ENCODE measurements at places on chromosomes 16 and 17. TPM values are rescaled to one million over a fixed set of nuclear protein-coding genes. Genes with fewer than 3 reads are reported as not detected.

DNA sequence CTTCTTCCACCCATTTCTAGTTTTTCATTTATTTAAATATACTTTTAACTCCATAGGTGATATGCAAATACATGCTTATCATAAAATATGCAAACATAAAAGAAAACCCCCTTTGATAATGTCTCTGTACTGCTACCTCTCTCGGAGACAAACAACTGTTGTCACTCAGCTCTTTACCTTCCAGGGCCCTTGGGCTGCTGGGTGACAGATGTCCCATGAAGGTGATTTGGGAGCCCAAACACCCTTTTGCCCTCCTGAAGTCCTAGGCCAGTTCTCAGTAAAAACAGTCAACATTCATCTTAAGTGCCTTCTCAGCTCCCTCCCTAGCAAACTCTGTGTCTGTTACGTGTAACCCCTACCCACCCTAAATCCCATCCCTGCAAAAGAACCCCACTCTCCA, 37.5 kb downstream of the CHD9 start:
- peaks cover 7% of the 10 kb centered on the region for H3K4me1 ChIP-seq
- no peak overlapping the region for H3K4me3 ChIP-seq
- H3K27ac ChIP-seq = peak overlapping the region; percentile 88
- no peak for DNase-seq
- H3K27me3 ChIP-seq = no peaks in the 10 kb centered on the region

GRCh38 chr17:70368011-70368410, 198.7 kb downstream of the KCNJ2 start:
- DNase-seq = no peak
- no peak overlapping the region for H3K4me3 ChIP-seq
- no peaks in the 10 kb centered on the region for H3K36me3 ChIP-seq
- no peak overlapping the region for H3K27ac ChIP-seq

GRCh38 chr16:82886146-82886545, 259.4 kb downstream of the CDH13 start:
- no peaks in the 10 kb centered on the region for H3K4me1 ChIP-seq
- DNase-seq = no peak
- no peak overlapping the region for H3K4me3 ChIP-seq
- H3K36me3 ChIP-seq = no peaks in the 10 kb centered on the region
- no peak overlapping the region for H3K27ac ChIP-seq

- no peaks in the 10 kb centered on the region for H3K36me3 ChIP-seq
- no peak overlapping the region for H3K27ac ChIP-seq
- no peak for DNase-seq
- peaks cover 90% of the 10 kb centered on the region for H3K27me3 ChIP-seq
- H3K4me3 ChIP-seq = peak overlapping the region; percentile 21
These were observed 4.6 kb downstream of the CARMIL2 start for GRCh38 chr16:67649494-67649931.

- H3K36me3 ChIP-seq = no peaks in the 10 kb centered on the region
- no peak for DNase-seq
- H3K4me3 ChIP-seq = no peak overlapping the region
- peaks cover 3% of the 10 kb centered on the region for H3K4me1 ChIP-seq
- H3K27me3 ChIP-seq = no peaks in the 10 kb centered on the region
These were observed 19.9 kb upstream of the MMD start for GRCh38 chr17:55441544-55441943.

- no peak overlapping the region for H3K4me3 ChIP-seq
- no peaks in the 10 kb centered on the region for H3K27me3 ChIP-seq
- no peaks in the 10 kb centered on the region for H3K4me1 ChIP-seq
- DNase-seq = no peak
These were observed 2.6 kb downstream of the RARA start for GRCh38 chr17:40311575-40311974.

- peaks cover 68% of the 10 kb centered on the region for H3K4me1 ChIP-seq
- H3K36me3 ChIP-seq = no peaks in the 10 kb centered on the region
- peak overlapping the region; percentile 59 for H3K4me3 ChIP-seq
- no peak for DNase-seq
- no peak overlapping the region for H3K27ac ChIP-seq
- H3K27me3 ChIP-seq = no peaks in the 10 kb centered on the region
These were observed 589 bp downstream of the NMT1 start for GRCh38 chr17:45061606-45062205.

DNA sequence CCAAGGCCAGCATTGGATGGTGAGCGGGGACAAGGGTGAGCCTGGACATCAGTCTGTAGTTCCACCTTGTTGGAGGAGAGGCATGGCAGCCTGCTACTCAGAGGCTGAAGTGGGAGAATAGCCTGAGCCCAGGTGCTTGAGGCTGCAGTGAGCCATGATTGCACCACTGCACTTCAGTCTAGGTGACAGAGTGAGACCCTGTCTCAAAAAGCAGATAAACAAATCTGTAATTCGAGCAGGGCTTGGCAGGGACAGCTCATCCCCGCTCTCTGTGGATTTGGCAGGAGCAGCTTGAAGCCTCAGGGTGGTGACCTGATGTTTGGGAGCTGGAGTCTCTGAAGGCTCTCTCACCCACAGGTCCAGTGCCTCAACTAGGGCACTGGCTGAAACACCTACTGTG, 38.6 kb upstream of the ZCCHC14 start:
- no peaks in the 10 kb centered on the region for H3K4me1 ChIP-seq
- H3K27me3 ChIP-seq = no peaks in the 10 kb centered on the region
- no peak overlapping the region for H3K4me3 ChIP-seq
- H3K36me3 ChIP-seq = no peaks in the 10 kb centered on the region

GRCh38 chr16:88274847-88275246, 107.9 kb upstream of the ZNF469 start:
- no peak overlapping the region for H3K4me3 ChIP-seq
- H3K27ac ChIP-seq = no peak overlapping the region
- H3K36me3 ChIP-seq = no peaks in the 10 kb centered on the region

- no peak overlapping the region for H3K4me3 ChIP-seq
- H3K27ac ChIP-seq = no peak overlapping the region
- no peaks in the 10 kb centered on the region for H3K27me3 ChIP-seq
- no peaks in the 10 kb centered on the region for H3K4me1 ChIP-seq
- no peaks in the 10 kb centered on the region for H3K36me3 ChIP-seq
These were observed 39.9 kb downstream of the CEP95 start for GRCh38 chr17:64546716-64547115.

- H3K27me3 ChIP-seq = no peaks in the 10 kb centered on the region
- no peaks in the 10 kb centered on the region for H3K4me1 ChIP-seq
- no peak overlapping the region for H3K27ac ChIP-seq
- DNase-seq = no peak
- H3K4me3 ChIP-seq = no peak overlapping the region
- no peaks in the 10 kb centered on the region for H3K36me3 ChIP-seq
These were observed 168.4 kb upstream of the WSCD1 start for GRCh38 chr17:5901731-5902130.

Gene CLEC18C
- total RNA-seq = 2.5 TPM

Gene AKAP10
- 39.8 TPM for total RNA-seq

Gene TEX19
- total RNA-seq = not detected

Gene CHST5
- total RNA-seq = not detected
